ENCODE measurements at places on chromosomes 5 and 9.

DNA sequence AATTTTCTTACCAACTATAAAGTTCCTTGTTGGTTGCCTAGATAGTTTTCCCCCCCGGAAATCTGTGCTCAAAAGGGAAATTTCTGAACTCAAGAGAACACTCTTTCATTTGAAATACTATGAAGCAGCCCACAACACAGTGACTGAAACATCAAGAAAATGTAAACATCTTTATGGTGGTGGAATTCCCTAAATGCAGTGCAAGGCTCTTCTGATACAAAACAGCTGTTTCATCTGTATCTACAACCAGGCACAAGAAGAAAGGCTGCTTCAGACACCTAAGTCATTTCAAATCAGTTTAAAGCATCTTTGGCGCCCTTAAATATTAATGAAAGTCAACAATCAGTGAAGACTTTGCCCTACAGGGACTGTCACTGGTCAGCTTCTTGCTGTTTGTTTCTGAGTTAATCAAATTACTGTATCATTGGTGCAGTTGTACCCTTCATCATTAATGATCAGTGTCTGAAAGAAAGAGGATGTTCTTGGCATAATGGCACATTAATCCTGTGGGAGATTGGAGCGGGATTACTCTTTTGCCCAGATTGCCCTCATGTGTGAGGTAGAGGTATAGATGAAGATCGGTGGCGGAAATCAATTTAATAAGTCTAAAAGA lies 947.0 kb downstream of the NR2F1-AS1 start:
- no peak for DNase-seq
- H3K27me3 ChIP-seq: no peaks in the 10 kb centered on the region
- H3K4me1 ChIP-seq: no peaks in the 10 kb centered on the region
- no peak overlapping the region for H3K4me3 ChIP-seq

DNA sequence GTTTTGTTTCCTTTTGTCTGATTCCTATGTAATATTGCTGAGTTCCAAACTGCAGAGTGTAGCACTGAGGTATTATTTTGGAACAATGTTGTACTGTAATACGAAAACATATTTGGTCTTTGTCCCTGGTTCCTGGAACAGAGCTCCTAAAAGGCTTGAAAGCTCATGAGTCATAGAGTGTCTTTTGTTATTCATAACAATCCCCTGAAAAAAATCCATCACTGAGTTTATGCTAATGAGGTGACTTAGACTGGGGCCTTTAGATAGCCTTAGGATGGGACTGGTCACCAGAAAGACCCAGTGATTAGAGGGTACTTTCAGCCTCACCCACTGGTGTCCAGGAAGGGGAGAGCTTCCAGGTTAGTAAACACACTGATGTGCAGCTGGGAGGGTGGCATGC lies 132.7 kb upstream of the POU5F2 start:
- DNase-seq: no peak
- H3K36me3 ChIP-seq: peaks cover 3% of the 10 kb centered on the region
- peaks cover 9% of the 10 kb centered on the region for H3K4me1 ChIP-seq
- no peaks in the 10 kb centered on the region for H3K27me3 ChIP-seq
- H3K27ac ChIP-seq: no peak overlapping the region

- H3K4me1 ChIP-seq: no peaks in the 10 kb centered on the region
- no peaks in the 10 kb centered on the region for H3K27me3 ChIP-seq
- H3K27ac ChIP-seq: no peak overlapping the region
- no peaks in the 10 kb centered on the region for H3K36me3 ChIP-seq
Measured at GRCh38 chr5:36363744-36364143, 62.0 kb upstream of the RANBP3L start.

DNA sequence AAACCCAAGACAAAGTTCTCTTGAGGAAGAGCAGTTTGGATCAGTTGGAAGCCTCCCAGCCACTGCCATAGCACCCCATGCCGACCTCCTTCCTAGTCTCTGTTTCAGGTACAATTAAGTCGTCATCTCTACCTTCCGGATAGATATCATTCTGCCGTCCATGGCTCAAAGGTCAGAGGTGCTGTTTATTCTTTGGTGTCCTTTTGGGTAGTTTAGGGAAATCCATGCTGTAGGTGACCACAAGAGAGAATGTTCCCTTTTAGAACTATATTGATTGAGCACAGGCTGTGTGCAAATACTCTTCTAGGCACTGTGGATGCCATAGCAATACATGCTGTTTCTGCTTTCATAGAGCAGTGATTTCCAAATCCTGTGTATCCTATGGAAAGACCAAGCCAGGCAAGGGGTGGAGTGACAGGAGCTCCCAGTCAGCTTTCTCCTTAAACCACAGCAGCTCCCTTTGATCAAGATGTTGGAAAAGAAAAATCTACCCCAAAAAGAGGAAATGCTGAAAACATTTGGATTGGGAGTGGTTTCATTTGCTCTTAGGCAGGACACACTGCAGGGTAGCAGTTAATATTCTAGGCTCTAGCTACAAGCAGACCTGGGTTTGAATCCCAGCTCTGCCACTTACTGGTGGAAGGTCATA lies 127.9 kb downstream of the PALM2AKAP2 start:
- H3K36me3 ChIP-seq: no peaks in the 10 kb centered on the region
- no peak overlapping the region for H3K4me3 ChIP-seq

DNA sequence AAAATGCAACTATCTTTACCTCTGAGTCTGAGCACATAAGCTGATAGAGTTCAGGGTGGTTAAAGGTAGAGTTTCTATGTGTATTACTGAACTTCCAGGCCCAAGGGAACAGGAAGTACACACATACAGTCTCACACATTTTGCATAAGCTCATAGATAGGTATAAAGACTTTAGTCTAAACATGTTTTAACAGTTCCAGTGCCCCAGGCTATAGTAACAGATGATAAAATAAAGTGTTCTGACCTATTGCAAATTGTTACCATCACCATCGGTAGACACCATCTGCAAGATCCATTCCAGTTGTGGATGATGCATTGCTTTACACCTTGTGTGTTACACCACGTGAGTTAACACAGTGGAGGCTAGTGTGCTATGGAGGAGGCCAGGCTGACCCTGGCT lies 95.8 kb downstream of the TMEM174 start:
- no peaks in the 10 kb centered on the region for H3K4me1 ChIP-seq
- no peaks in the 10 kb centered on the region for H3K36me3 ChIP-seq
- H3K27ac ChIP-seq: no peak overlapping the region
- DNase-seq: no peak

DNA sequence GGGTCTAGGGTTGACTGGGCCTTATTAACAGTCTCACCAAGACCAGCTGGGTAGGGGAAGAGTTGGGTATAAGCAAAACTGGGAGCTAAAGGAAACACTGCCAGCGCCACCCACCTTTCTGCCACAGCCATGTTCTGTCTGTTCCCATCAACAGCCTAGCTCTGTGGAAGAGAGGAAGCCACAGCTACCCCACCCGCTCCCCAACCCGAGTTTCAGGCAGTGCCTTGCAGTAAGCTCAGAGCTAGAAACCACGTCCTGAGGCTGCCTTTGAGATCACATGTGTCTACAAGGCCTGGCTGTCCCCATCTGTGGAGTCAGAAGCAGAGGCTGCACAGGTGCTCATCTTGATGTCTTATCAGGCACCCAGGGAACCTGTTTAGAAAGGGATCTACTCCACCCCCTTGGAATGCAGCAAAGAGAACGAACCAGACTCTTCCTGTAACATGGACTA lies 15.3 kb downstream of the HNRNPH1 start:
- H3K27ac ChIP-seq: peak overlapping the region; percentile 86
- peak overlapping the region; percentile 6 for H3K4me3 ChIP-seq
- DNase-seq: peak; percentile 85
- peaks cover 53% of the 10 kb centered on the region for H3K36me3 ChIP-seq
- H3K4me1 ChIP-seq: peaks cover 57% of the 10 kb centered on the region

GRCh38 chr9:4293293-4293941 lies 6.5 kb downstream of the GLIS3 start:
- H3K36me3 ChIP-seq: no peaks in the 10 kb centered on the region
- H3K4me3 ChIP-seq: no peak overlapping the region
- H3K4me1 ChIP-seq: peaks cover 14% of the 10 kb centered on the region
- H3K27ac ChIP-seq: no peak overlapping the region
- no peak for DNase-seq
- peaks cover 47% of the 10 kb centered on the region for H3K27me3 ChIP-seq

- no peak for DNase-seq
- H3K27me3 ChIP-seq: no peaks in the 10 kb centered on the region
- H3K4me1 ChIP-seq: no peaks in the 10 kb centered on the region
- H3K27ac ChIP-seq: no peak overlapping the region
Measured at GRCh38 chr5:28927559-28928326, 1889.4 kb upstream of the CDH9 start.

DNA sequence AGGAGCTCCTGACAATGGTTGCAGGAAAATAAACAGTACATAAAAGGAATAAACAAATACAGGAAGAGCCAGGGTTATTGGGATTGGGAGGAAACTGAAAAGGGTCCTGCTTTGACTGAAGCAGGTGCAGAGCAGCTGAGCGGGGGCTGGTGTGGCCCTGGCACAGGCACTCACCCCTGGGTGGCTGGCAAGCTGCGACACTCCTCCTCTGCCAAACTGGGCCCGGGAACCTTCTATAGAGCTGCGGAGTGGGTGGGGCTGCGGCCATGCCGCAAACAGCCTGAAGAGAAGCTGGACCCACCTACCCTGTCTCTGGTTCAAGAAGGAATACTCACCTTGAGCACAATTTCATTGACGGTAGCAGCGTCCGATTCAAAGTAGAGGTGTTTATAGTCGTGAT lies 182.5 kb downstream of the GAPVD1 start:
- no peaks in the 10 kb centered on the region for H3K4me1 ChIP-seq
- no peak overlapping the region for H3K4me3 ChIP-seq
- no peaks in the 10 kb centered on the region for H3K36me3 ChIP-seq
- H3K27ac ChIP-seq: no peak overlapping the region

DNA sequence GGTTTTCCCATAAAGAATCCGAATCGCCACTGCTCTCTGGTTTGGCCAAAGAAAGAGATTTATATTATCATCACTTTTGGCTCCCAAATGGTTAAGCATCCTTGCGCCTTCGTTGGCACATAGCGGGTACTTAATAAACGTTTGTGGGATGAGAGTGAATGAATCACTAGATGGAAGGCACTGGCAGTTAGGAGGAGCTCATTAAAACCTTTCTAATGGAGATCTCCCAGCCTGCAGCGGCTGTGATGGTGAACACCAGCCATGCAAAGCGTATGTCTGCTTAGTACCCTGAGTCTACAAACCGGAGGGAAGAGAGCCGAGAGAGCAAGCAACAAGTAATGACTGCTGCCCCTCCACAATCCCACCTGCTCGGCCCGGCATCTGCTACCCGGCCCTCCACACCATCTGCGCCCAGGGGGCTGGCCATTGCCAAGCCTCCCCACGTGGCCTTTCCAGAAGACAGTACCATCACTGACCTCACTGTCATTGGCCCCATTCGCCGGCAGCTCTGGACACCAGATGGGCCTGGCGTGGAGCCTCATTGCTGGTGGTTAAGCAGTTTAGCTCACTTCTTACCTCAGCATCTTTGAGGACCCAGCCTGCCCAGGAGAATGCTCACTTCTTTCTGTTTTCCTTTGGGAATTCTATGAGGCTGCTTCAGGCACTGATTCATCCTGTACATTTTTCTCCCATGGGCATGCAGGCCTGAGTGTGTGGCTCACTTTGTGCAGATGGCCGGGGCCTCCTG lies 39.3 kb upstream of the ANKRD33B start:
- no peaks in the 10 kb centered on the region for H3K4me1 ChIP-seq
- peaks cover 1% of the 10 kb centered on the region for H3K36me3 ChIP-seq
- no peak overlapping the region for H3K27ac ChIP-seq
- H3K27me3 ChIP-seq: no peaks in the 10 kb centered on the region

DNA sequence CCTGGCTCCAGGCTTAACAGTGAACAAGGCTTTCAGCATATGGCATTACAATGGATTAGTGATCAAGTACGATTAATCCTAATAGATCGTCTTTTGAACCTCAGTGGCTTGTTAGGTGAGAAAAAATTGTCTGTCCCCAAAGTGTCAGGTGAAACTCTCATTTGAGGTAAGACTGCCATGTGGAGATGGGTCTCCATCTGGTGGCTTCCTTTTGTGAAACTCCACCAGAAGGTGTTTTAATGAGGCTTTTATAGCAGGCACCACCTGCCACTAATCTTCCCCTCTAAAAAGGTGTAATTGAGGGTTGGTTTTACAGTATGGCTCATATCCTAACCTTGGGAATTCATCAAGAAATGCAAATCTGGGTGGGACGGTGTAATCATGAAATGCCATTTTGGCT lies 471.1 kb upstream of the MPDZ start:
- H3K27me3 ChIP-seq: no peaks in the 10 kb centered on the region
- no peak overlapping the region for H3K27ac ChIP-seq
- no peaks in the 10 kb centered on the region for H3K36me3 ChIP-seq
- no peak overlapping the region for H3K4me3 ChIP-seq
- DNase-seq: no peak

DNA sequence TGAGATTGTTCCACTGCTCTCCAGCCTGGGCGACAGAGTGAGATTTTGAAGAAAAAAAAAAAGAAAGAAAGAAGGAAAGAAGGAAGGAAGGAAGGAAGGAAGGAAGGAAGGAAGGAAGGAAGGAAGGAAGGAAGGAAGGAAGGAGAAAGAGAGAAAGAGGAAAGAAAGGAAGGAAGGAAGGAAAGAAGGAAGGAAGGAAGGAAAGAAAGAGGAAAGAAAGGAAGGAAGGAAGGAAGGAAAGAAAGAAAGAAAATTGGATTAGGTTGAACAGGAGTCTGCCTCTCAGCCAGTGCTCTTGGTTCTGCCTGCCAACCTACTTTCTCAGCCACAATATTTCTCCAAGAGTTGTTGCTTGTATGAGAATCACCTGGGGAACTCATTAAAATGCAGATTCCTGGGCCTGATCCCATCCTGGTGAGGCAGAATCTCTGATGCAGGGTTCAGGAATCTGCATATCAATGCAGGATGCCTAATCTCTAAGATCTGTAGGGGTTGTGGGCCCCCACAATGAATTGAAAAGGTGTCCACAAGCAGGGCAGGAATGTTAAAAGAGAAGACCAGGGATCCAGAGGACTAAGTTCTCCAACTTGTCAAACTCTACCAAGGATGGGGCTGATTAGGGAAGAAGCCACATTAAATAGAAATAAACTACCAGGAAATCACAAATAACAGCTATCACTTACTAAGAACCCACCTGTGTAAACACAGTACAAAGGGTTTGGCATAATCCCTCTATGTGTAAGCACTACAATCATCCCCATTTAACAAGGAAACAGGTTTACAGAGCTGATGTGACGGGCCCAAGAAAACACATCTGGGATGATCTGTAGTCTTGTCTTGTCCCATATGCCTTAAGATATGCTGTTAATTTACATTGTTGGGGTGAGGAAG lies 23.4 kb upstream of the GALNT10 start:
- peaks cover 21% of the 10 kb centered on the region for H3K27me3 ChIP-seq
- H3K4me3 ChIP-seq: no peak overlapping the region

GRCh38 chr9:126472198-126472947 lies 141.4 kb upstream of the LMX1B start:
- H3K4me1 ChIP-seq: peaks cover 72% of the 10 kb centered on the region
- DNase-seq: no peak
- peaks cover 45% of the 10 kb centered on the region for H3K36me3 ChIP-seq
- H3K27me3 ChIP-seq: peaks cover 31% of the 10 kb centered on the region

DNA sequence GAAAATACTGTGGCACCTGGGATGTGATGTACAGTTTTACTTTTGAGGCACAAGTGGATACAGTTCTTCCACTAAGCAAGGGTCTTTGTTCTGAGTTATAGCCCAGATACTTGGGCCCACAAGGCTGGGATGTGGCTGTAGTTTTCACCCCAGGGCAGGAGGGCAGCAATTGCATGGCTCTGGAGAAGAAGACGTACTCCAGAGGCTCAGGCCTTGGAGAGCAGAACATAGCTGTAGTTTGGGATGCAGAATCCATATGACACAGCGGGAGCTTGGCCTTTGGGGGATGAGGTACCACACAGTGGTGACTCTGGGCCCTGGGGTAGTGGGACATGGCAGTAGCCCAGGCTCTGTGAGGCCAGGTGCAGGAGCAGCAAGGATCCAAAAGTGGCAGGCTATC lies 110.8 kb upstream of the FSTL4 start:
- no peak for DNase-seq
- peaks cover 19% of the 10 kb centered on the region for H3K27me3 ChIP-seq
- no peaks in the 10 kb centered on the region for H3K36me3 ChIP-seq
- no peaks in the 10 kb centered on the region for H3K4me1 ChIP-seq
- H3K4me3 ChIP-seq: no peak overlapping the region
